ENCODE measurements at places on chromosomes 2 and 18. TPM values are rescaled to one million over a fixed set of nuclear protein-coding genes. Genes with fewer than 3 reads are reported as not detected.

- no peak for DNase-seq
Observed at GRCh38 chr2:44936715-44937687, 4.5 kb upstream of the SIX3 start.

DNA sequence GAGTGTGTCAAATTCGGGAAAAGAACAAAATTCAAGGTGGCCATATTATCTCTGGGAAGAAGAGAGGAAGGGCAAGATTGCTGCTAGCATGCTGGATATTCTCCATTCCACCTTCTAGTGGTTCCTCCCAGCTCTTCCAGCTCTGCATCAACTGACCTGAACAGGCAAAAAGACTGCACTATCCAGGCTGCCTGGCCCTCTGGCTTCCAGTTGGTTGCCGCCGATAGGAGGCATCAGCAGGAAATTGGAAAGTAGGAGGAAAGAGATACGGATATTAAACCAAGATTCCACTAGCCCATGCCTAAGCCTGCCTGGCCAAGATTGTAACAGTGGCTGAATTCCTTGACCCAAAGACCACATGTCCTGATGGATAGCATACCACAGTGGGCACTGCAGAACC lies 1.7 kb upstream of the RTTN start:
- no peak for DNase-seq

FEV gene
- 0.12 TPM for polyA plus RNA-seq

CAPN13 gene
- polyA plus RNA-seq: not detected

DNA sequence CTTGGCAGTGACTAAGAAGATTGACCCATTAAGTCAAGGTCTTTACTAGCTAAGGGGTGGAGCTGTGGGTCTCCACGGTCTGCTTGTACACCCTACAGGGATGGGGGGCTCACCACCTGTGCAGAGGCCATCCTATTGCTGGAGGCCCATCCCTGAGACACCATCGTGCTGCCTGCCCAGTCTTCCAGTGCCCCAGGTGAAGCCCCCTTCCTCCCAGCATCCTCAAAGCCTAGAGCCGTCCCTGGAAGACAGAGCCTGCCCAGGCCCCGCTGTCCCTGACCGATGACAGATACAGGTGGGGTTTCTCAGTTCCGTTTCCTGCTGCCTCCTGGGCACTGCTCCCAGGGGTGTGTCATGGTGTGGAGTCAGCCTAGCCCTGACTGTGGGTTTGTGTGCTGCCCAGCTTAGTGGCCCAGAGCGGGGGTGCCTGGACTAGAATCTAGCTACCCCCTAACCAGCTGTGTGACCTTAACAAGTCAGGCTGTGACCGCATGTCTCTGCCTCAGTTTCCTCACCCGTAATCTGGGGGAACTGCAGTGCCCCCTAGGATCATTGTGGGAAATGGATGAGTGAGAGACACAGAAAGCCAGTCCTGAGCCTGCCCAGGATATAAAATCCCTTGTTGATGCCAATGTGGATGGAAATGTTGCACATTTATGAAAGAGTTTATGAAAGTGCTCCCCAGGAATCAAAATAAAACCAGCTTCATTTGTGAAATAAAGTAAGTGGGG lies 2.0 kb downstream of the OTOS start:
- no peak for DNase-seq

ACTR3 gene
- polyA plus RNA-seq: 132 TPM

FRZB gene
- polyA plus RNA-seq: 8.5 TPM

ABCG8 gene
- polyA plus RNA-seq: 0.04 TPM

SERPINB13 gene
- polyA plus RNA-seq: 0.08 TPM

DNA sequence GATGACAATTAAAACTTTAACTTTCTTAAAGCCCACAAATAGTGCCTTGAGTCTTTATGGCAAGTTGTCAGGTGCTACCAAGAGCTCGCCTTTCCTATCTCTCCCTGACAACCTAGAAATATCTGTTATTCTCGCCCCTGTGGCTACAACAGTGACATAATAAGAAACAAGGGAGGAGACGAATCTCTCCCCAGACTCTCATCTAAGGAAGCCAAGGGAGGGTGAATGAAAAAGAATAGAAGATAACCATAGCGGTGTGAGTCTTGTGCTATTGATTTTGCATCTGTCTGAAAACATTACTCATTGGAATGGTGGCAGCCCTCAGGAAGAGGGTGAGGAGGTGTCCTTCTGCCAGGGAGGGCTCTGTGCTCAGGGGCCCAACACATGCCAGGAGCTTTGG lies 114.3 kb downstream of the ALK start:
- no peak for DNase-seq

ZBTB7C gene
- polyA plus RNA-seq: 2.9 TPM

Data from muscle of arm (tissue), 14 donors.